ENCODE measurements at places on chromosomes 2 and 18.

DNA sequence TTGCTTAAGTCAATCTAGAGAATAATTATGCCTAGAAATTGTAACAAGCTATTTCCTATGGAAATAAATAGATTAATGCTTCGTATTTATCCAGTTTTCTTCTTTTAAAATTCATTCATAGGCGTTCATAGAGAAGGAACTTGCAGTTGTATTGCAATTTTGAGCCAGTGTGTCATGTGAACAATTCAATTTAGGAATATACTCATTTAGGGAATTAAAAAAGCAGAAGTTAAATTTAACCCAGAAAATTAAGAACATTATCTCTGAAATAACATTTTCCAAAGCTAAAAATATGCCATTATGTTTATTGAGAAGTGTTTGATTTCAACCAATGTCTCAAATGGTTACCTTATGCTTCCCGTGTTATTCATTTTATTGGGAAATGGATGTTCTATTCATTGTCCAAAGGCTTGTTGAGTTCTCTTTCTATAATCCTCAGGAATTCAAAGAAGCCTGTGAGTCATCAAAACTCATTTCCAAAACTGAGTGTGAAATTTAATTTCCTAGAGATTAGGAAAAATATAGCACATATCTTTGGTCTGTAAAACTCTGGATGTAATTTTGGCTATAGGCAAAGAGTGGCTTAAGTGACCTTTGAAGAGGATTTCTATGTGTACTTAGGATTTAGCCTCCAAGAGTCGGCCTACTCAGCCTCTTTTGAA is 99.7 kb downstream of the SLC8A1 start:
- DNase-seq: no peak

DNA sequence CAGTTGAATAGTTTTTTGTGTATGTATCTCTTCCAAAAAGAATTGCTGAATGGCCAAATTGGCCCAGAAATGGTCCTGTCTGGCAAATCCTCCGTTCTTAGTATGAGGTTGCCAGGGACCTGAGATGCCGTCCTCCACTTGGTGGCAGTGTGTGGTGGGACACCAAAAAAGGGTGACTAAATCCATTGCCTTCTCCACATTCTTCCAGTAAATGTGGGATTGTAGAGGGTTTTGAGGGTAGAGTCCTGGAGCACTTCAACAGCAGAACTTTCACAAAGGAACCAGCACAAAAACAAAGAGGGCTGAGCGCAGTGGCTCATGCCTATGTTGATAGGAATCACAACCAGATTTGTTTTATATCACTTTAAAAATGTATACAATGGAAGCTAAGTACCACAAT is 199.9 kb downstream of the BCL2 start:
- DNase-seq: no peak

DNA sequence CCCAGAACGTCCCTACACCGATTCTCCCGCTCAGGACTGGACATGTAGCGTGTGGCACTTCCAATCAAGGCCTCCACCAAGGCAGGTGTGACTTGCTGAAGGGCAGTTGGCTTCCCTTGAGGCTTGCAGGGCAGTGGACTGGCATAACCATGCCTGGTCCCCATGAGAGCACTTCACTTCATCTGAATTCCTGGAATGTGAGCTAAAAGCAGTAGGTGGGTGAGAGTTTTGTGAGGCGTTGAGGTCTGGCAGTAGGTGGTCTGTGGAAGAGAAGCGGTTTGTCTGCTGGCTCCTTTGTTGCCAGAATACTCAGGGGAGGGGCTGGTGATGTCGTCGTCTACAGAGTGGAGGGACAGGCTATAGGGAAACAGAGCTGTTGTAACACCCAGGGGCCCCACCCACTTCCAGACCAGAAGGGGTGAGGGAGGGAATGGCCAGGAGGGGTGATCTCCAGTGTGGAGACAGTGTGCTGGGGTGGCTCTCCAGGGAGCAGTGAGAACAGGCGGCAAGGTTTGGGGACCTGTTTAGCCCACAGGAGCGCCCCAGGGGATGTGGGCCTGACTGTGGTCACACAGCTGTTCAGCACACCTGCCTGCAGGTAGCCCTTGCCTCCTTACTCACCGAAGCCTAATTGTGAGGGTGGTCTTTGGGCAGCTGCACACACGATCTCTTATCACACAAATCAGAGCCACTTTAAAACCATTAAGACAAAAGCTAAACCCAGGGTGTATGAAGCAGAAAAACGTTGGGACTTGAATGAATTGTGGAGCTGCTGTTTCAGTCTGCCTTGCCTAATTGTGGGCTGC is 21.5 kb upstream of the ALKAL2 start:
- DNase-seq: no peak

GRCh38 chr18:24770311-24771024 is 310.0 kb downstream of the HRH4 start:
- DNase-seq: no peak

GRCh38 chr2:157329524-157329923 is 3.9 kb upstream of the ERMN start:
- no peak for DNase-seq

Data from activated CD4-positive, alpha-beta T cell treated with anti-CD3 and anti-CD28 coated beads, Interleukin-2, amount 50 U/mL, for 16 hours (primary cell).